ENCODE measurements at places on chromosomes 12 and 14.

GRCh38 chr14:63652406-63652805 is 10.7 kb upstream of the WDR89 start:
- DNase-seq = no peak

- DNase-seq = no peak
Measured at GRCh38 chr14:106442857-106443256, 916.5 kb downstream of the TMEM121 start.

DNA sequence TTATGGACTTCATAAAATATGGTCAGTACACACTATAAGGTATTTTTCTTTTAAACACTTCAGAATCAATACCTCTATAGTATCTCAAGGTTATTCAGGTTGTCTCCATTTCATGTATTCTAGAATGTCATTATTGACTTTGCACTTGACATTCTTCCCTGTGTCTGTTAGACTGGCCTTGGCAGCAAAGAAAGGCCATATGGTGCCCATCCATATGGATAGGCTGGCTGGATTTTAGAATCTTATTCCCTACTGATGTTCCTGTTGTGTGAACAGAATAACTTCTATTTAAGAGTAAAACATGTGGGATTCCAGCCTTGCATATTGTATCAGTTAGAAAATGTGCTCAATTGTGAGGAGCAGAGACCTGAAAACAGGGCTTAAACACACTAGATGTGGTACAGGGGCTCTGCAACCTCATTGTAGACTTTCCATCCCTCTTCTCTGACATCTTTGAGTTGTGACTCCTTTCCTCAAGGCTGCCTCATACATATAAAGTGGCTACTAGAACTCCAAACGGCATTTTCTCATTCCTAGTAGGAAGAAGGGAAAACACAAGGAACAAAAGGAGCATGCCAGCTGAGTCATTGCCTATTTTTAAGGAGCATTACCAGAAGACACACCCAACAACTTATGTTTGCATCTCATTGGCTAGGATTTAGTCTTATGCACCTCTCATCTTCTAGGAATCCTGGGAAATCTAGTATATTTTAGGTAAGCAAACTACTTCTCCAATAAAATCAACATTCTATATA is 221.2 kb upstream of the TMPO start:
- DNase-seq = no peak

GRCh38 chr12:55993230-55993853 is 3.7 kb upstream of the SUOX start:
- DNase-seq = no peak

DNA sequence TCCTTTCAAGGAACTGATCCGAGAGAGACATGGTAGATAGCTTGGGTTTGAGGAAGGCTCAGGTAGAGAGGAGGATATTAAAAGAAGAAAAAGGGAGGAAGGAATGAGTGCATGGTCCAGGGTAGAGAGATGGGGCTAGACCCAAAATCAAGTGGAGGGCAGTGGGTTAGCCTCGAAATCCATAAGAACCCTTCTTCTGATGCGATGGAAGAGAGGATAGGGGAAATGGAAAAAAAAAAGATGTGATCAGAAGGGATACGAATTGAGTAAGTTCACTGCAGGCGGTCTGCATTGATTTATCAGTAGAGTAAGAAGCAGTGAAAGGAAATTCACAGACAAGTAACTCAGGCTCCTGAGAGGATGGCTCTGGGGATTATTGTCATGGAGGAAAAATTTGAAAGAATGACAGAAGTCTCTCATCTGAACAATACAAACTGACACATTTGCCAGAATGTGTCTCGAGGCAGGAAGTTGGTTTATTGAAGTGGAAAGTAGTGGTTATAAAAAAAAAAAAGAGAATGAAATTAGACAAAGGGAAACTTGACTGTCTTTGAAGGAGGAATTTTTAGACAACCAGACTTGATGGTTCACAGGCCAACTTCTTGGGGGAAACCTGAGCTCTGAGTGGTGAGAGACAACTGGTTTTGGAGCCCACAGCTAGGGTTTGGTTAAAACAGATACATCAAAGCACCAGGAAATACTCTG is 10.2 kb downstream of the PPFIBP1 start:
- no peak for DNase-seq

GRCh38 chr12:124727264-124727800 is 136.3 kb downstream of the SCARB1 start:
- DNase-seq = peak; percentile 48

DNA sequence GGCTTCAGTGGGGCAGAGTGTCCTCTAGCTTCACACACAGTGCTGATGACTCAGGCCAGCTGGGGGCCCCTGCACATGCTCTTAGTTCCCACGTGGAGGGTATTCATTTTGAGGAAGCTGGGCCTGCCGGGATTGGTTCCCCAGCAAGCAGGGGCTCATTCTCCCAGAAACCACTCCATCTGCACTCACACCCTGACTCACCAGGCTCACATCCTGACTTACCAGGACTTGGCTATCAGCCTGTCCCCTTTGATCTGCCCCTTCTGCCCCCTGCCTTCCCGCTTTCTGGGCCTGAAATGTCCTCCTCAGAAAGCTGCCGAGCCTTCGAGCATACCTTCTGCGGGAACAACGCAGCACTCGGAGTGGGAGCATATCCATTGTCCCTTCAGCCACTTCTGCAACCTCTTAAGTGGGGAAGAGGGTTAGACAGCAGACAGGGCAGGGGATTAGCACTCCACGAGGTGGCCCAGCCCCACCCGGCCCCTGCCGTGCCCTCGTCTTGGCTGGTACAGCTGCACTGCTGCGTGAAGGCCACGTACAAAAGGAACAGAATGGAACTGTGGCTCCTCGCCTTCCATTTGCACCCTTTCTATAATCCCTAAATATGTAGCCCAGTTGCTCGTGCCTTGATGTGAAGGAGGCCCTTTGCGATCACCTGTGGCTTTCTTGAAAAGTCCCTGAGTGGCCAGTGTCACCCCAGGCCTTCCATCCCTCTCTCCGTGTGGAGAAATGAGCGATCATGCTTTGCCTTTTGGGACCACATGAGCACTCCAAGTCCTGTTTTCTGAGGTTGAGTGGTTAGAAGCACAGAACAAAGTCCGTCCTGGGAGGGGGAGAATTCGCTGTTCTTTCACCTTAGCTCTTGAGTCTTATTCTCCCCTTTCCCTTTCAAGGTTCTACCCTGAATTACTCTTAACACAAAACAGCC is 26.1 kb downstream of the TPCN1 start:
- DNase-seq = no peak

DNA sequence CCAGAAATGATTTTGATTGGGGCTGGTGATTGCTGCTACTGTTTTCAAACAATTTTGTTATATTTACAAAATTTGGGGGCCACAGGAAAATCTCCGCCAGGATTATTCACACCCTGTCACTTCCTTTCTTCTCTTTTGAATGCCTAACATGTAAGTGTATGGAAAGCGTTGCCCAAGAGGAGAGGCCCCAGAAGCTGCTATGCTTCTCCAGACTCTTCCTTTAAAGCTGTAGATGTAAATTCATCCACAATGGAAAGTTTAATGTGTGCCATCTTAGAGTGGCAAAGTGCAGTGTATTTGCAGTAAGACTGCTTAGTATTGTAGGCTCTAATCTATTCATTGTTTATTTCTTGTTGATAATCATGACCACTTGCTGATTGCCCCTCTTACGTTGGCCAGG is 136.7 kb upstream of the LRIG3 start:
- no peak for DNase-seq

DNA sequence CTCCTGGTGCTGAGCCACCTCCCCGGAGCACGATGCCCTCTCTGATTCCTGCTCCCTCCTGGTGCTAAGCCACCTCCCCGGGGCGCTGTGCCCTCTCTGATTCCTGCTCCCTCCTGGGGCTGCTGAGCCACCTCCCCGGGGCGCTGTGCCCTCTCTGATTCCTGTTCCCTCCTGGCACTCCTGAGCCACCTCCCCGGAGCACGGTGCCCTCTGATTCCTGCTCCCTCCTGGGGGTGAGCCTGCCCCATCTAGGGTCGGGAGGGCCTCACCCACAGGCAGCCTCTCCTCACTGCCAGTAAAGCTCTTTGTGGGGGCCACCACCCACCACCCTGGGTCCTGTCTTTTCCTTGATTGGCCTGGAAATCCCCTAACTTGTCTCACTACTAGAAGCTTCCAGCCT is 327.6 kb upstream of the SFSWAP start:
- DNase-seq = no peak

DNA sequence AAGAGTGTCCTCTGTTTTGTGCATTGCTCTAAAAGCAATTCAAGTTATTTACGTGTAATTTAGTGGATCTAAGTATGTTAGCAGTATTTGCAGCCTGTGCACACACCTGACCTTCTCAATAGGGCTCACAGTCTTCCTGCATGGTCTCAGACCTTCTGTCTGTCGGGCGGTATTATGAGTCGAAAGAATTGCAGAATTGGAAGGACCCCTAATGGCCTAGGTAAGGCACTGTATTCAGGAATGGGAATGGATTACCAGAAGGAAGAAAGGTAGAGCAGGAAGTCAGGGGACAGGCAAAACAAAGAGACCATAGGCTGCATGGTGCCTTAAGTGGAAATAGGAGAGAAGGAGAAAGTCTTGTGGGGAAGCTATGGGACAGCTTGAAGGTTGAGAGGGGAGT is 341.6 kb downstream of the VRK1 start:
- DNase-seq = no peak

DNA sequence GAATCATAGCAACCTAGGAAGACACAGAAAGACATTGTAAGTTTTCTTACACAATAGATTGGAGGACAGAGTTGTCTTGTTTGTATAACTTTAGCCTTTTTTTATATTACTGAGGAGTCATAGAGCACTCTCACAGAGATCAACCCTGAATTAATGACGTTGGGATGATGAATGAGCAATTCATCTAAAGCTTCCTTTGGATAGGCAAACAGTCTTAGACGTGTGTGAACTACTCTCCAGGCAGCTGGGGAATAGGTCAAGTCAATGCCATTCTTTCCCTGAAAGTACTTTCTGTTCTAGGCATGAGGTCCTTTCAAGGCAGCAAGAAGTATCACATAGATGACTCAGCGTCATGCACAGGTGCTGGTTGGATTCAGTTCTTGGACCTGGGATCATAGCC is 369.1 kb upstream of the NOVA1 start:
- DNase-seq = no peak

GRCh38 chr12:16103851-16104250 is 173.6 kb downstream of the SLC15A5 start:
- no peak for DNase-seq

DNA sequence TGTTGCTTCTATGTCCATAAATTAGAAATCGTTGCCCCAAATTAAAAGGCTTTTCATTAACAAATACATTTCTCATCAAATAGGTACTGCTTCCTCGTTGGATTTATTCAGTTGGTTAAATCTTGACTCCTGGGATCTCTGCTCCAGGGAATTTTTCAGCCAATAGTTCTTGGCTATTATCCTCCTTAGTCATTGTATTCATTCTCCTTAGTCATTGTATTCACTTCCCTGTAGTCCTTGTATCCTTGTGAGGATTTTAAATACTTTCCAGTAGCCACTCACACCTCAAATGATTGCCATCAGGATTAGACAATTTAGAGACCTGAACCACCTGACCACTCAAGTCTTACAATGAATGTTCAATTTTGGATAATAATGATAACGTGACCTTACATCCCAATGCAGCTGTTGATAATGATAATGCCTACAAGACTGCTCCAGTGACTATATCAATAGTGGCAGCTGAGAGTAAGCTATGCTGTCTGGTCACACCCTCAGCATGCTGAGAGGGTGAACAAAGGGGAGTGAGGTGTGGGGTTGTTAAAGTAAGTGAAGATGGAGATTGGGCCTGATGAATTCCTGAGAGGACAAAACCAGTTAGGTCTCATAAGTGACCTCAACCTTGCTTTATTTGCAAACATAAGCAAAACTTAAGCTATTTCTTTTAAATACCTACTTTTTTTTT is 193.7 kb upstream of the RTL1 start:
- DNase-seq = no peak

- DNase-seq = no peak
Measured at GRCh38 chr14:51697848-51698247, 46.1 kb downstream of the FRMD6 start.

- DNase-seq = no peak
Measured at GRCh38 chr14:76759589-76759988, 1.7 kb upstream of the VASH1 start.

GRCh38 chr12:100337299-100337698 is 19.6 kb upstream of the SLC17A8 start:
- no peak for DNase-seq

DNA sequence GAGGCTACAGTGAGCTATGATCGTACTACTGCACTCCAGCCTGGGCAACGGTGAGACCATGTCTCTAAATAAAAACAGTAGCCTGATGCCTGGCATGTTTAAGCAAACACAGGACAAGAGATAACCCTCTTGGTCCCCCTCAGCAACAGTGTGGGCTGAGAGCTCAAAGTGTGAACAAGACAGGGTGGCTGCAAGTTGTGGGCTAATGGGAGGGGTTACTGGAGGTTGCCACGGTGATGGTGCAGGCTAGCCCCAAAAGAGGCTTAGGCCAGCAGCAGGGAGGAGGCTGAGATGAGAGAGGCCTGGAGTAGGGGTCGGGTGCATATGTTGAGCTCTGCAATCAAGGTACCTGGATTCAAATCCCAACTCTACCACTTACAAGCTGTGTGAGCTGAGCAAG is 3.4 kb upstream of the LGMN start:
- DNase-seq = no peak

DNA sequence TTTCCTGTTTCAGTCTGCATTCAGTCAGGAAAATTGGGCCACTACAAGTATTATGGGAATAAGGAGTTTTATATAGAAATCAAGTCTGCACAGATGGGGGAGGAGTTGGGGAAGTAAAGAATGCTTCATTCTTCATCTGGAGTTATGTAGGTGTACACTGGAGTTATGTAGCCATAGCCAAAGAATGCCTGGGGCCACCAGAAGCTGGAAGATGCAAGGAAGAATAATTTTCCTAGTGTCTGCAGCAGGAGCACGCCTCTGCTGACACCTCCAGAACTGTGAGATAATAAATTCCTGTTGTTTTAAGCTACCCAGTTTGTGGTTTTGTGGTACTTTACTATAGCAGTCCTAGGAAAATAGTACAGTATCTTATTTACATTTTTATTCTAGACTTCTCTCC is 333.4 kb downstream of the NELL2 start:
- DNase-seq = no peak

- DNase-seq = peak; percentile 54
Measured at GRCh38 chr12:108850854-108851573, 6.4 kb downstream of the SSH1 start.

DNA sequence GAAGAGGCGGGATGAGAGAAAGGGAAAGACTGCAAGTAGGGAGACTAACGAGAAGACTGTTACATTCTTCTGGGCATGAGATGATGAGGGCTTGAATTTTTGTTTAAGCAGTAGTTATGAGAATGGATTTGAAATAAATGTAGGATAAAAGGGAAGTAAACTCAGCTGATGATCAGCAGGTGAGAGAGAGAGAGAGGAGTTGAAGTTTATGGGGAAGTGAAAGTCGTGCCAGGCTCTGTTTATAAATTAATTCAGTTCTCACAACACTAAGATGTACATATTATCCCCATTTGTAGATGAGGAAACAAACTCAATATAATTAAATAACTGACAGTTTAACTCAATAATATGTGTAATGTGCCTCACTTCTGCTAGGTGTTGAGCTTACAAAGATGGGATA is 170.0 kb upstream of the RMST start:
- DNase-seq = no peak

GRCh38 chr12:6432991-6433390 is 11.8 kb upstream of the CD27 start:
- DNase-seq = no peak

- no peak for DNase-seq
Measured at GRCh38 chr12:10668526-10668925, 5.3 kb downstream of the STYK1 start.

GRCh38 chr12:86613311-86613710 is 357.1 kb upstream of the MGAT4C start:
- no peak for DNase-seq

GRCh38 chr12:99806304-99806703 is 158.8 kb downstream of the GARIN6 start:
- no peak for DNase-seq

All from GM18507 (cell line).